Effector memory CD4-positive, alpha-beta T cell (primary cell): ENCODE measurements at places on chromosomes 3 and 15.

GRCh38 chr3:4950351-4950784, 28.9 kb upstream of the BHLHE40 start:
- DNase-seq = no peak

DNA sequence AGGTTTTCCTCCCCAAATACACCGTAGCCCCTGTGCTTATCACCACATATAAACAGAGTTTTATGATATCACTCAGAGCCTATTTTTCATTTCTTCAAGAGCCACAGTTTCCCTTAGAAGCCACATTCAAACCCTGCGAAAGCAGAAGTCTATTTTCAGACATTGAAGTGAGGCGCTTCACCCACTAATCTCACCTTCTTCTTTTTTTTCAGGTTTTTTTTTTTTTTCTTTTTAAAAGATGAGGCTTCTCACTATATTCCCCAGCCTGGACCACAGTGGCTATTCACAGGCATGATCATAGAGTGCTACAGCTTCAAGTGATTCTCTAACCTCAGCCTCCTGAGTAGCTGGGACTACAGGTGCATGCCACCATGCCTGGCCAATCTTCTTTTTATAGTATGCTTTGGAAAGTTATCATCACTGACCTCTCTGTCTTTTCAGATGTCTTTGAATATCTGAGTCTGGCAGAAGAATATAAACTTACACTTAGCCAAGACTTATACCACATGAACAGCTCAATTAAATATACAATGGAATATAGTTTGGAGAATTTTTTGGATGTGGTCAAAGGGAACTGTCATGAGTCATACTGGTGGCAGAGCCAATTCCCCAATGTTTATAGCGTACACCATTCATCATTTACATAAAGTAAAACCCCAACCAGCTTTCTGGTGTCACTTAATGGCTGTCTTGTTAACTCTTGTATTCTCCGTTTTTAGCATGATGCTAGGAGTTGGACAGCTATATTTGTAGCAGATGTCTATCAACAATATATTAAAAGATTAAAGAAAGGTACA, 59.7 kb upstream of the CCDC50 start:
- no peak for DNase-seq

- no peak for DNase-seq
These were observed 62.4 kb upstream of the TRPM1 start for GRCh38 chr15:31163769-31164572.

- no peak for DNase-seq
These were observed 245.0 kb upstream of the ADAMTS9 start for GRCh38 chr3:64932666-64933342.

DNA sequence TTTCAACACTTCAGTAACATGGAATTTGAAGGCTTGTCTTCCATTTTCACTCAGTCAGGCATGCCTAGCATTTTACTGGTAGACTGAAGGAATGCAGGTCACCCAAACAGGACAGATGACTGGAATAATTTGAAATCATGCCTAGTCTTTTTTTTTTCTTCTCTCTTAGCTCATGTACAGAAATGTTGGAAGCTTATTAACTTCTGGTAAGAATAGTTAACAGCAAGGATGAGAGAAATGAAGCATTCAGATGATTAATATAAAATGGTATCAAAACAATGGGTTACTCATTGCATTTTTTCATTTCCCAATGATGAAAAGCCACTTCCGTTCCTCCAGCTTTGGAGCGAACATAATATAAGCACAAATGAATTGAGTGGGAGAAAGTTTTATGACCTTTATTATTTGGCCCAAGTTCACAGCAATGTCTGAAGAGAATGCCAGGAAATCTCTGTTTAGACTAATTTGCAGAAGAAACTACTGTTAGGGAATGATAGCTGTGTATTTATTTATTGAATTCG, 431.6 kb upstream of the RASGRP1 start:
- no peak for DNase-seq

- DNase-seq = no peak
These were observed 90.1 kb downstream of the SATB1 start for GRCh38 chr3:18334837-18335601.

DNA sequence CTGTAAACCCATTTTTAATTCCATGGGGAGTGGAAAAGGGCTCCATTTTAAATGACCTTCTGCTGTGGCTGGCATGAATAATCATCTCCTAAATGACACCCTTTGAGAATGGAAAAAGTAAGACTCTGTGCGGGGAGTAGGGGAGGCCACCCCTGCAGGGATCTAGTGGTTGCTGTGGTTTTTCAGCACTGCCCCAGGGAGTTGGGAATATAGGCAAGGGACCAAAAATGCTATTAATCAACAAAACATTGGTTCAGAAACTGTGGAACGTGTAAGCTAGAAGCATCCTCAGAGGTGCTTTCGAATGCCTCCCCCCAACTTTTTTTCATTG, 30.1 kb upstream of the ADAMTS7 start:
- no peak for DNase-seq

GRCh38 chr3:36193448-36193847, 186.9 kb upstream of the STAC start:
- no peak for DNase-seq

GRCh38 chr3:37136067-37136466, 38.3 kb downstream of the LRRFIP2 start:
- DNase-seq = no peak

- DNase-seq = no peak
These were observed 878.0 kb downstream of the PDCD6IP start for GRCh38 chr3:34676436-34676835.

- DNase-seq = no peak
These were observed 61.0 kb downstream of the TOP2B start for GRCh38 chr3:25603703-25604102.

GRCh38 chr3:49469037-49469935, 781 bp upstream of the DAG1 start:
- no peak for DNase-seq

GRCh38 chr3:33075995-33076394, 21.0 kb downstream of the GLB1 start:
- DNase-seq = no peak

- DNase-seq = no peak
These were observed 60.3 kb downstream of the MAP6D1 start for GRCh38 chr3:183764847-183765731.

DNA sequence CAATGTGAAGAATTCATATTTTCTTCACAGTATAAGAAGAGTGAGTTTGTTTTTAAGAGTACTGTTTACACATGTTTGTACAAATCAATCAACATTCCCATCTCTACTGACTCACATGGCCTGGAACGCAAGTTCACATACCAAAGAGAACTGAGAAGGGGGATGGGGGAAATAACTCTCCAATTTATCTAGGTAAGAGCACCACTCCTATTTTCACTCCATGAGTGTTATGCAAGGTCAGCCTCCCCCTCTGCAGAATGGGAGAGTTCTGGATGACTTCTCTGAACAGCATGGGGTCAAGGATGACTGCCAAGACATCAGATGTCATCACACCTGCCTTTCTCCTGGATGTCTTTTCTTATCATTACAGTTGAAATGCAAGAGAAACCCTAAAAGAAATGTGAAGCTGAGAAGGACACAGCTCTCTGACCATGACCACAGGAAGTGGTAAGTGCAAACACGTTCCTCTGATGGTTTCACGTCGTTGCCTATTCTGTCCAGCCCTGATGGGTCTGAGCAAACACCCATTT, 95.2 kb downstream of the SEMA6D start:
- no peak for DNase-seq

DNA sequence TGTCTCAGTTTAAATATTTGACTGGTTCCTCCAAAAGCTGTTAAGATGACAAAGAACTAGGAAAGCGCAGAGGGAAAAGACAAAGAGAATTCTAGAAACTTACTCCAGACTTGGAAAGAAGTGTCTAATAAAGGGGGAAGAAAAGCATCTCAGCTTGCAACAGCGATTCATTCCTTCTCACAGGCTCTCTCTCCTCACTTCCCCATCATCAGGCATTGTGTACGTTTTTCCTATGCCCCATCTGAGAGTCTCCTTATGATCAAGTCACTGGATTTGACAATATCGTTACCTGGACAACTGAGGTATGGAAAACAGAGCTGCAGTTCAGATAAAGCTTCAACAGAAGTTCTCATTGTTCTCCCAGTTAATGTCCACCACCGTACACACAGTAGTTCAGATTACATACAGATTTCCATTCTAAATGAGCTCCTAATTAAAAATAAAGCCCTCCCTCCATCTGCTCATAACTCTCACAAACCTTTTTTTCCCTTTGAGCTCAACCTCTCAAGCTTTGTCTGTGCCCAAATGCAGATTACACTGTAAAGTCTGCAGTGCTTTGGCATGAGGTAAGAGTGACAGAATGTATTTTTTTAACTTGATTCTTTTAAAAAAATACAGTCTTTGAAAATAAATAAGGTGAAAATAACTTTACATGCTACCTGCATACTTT, 254.4 kb upstream of the THBS1 start:
- DNase-seq = no peak

GRCh38 chr3:58606693-58607092, 29.5 kb upstream of the FAM107A start:
- no peak for DNase-seq

GRCh38 chr3:34439796-34440195, 641.4 kb downstream of the PDCD6IP start:
- DNase-seq = no peak

- DNase-seq = no peak
These were observed 53.7 kb downstream of the PDIA5 start for GRCh38 chr3:123120573-123120972.

- no peak for DNase-seq
These were observed 469.9 kb downstream of the GBE1 start for GRCh38 chr3:81291586-81291985.

DNA sequence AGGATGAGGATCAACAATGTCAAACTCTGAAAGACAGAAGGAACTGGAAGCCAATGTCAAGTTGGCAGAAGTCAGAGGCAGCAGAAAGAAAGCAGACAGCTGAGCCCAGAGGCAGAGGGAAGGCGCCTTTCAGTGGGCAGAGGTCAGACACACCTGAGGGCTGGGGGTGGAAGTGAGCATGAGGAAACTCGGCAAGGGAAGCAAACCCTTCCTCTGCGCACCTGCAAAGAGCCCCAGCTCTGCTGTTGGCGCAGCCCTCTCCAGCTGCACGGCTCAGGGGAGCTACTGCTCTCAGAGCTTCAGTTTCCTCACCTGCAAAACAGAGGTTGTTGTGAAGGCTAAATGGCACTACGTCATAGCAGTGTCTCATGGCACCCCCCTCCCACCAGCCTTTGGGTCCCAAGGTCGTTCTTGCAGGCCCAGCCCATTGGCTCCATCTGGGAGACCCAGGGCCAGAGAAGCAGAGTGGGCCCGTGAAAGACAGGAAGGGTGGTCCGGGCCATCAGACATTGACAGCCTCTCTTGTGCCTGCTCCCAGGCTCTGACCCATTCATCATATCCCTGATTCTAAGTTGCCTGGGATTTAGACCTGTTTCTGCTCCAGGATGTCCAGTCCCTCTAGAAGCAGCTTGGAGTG, 53.3 kb upstream of the SLC6A11 start:
- DNase-seq = no peak

DNA sequence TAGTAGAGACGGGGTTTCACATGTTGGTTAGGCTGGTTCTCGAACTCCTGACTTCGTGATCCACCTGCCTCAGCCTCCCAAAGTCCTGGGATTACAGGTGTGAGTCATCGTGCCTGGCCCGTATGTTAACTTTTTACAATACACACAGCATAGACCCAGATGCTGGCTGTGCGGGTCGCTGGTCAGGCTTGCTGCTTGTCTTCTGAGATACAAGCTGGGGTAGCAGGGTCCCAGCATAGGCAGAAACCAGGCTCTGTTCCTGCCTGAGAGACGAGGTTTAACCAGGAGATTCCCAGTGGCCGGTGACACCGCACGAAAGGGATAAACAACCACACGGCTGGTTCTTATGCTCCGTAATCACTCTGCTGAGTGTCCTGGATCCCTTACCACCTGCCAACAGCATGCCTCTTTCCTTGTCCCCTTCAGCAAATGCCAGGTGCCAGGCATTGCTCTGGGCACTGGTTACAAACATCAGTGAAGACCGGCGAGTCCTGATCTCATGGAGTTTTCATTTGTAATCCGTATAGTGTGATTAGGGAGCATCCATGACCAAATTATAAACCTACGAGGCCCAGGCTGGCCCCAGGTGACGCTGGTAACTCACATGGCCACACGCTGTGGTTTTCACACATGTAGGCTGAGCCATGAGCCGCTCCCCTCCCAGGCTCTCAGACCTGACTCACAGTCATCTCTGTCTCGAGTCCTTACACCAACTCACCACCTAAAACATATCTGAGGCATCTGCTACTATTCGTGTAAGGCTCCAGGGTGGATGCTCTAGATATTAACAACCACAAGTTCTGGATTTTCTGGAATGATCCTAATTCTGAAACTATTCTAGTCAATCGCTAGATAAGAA, 125.7 kb downstream of the PDZRN3 start:
- no peak for DNase-seq

- DNase-seq = peak; percentile 40
These were observed 675 bp downstream of the RBM15B start for GRCh38 chr3:51391566-51392354.

GRCh38 chr3:111745786-111746185, 113.3 kb upstream of the PHLDB2 start:
- DNase-seq = no peak

GRCh38 chr15:59170295-59171066, 36.2 kb upstream of the LDHAL6B start:
- DNase-seq = no peak

DNA sequence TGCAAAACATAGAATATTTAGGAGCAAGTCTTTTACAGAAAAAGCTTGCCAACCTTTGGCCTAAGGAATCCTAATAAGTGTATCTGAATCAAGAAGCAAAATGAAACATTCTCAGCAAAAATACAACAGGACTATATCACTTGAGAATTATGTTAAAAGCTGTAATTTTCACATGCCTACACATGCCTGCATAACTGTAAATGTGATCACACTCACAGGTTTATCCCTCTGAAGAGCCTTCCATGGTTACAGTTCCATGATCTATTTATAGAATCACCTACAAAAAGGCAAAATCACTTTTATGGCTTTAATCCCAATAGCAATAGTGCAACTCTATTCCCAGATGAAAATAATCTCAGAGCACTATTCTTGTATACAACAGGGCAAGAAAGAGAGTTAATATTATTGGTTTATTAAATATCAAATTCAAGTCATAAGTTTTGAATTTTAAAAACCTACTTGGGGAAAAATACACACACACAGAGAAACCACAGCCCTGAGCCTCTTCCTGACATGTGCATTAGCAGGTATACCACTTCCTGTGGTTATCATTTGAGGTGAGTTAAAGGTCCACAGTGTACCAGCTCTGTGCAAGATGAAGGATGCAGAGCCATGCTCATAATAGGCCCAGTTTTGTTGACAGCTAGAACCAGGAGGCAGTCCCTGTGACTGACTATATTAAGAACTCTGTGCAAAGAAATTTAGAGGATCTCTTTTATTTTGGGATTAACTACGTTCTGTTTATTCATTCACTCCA, 252.5 kb upstream of the TGFBR2 start:
- peak; percentile 27 for DNase-seq

- DNase-seq = no peak
These were observed 66.3 kb upstream of the LRTM1 start for GRCh38 chr3:54994111-54994513.

DNA sequence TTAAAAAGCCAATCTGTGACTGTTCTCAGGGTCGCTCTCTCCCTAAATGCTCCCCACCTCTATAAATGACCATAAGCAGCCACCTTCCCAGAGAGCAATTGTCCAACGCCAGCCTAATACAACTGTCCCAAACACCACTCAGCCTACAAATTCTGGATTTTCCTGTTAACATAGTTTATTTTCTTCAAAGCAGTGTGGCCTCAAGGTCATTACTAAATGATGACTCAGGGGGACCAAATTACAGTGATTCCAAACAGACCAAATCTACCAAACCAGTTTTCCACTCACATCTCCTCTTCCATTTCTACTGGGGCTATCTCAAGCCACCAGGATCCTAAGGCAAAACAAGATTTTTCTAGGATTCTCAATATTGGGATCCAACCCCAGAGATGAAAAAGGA, 22.5 kb downstream of the HEXA start:
- no peak for DNase-seq
